ENCODE measurements at places on chromosomes 5 and 9. TPM values are rescaled to one million over a fixed set of nuclear protein-coding genes. Genes with fewer than 3 reads are reported as not detected.

STKLD1 gene
- total RNA-seq, result 0.41 TPM

SLC34A3 gene
- not detected for total RNA-seq

PCSK5 gene
- 0.53 TPM for total RNA-seq

SKIC3 gene
- total RNA-seq, result 70.5 TPM

SGCD gene
- 0.08 TPM for total RNA-seq

DDX31 gene
- total RNA-seq, result 20.1 TPM

KCNIP1 gene
- total RNA-seq, result not detected

TRIM7 gene
- total RNA-seq, result 11.6 TPM

SGTB gene
- 6.9 TPM for total RNA-seq

PKD2L2 gene
- total RNA-seq, result not detected

TMEM215 gene
- total RNA-seq, result not detected

KIF20A gene
- 61.7 TPM for total RNA-seq

RASGEF1C gene
- total RNA-seq, result not detected

IRGM gene
- not detected for total RNA-seq

TRIM36 gene
- 6.3 TPM for total RNA-seq

AP3S1 gene
- 148 TPM for total RNA-seq

SPATA31E1 gene
- not detected for total RNA-seq

F12 gene
- total RNA-seq, result 5.5 TPM

FBLL1 gene
- total RNA-seq, result 7.6 TPM

SHROOM1 gene
- 9.9 TPM for total RNA-seq

PRSS3 gene
- total RNA-seq, result not detected

F2RL2 gene
- total RNA-seq, result 4.0 TPM

C1QTNF3 gene
- total RNA-seq, result 2.3 TPM

All from A375 (cell line).